ENCODE measurements at places on chromosomes 11 and 22.
A peak's percentile ranks its signal among the peaks of the same experiment; 100 is the strongest.

DNA sequence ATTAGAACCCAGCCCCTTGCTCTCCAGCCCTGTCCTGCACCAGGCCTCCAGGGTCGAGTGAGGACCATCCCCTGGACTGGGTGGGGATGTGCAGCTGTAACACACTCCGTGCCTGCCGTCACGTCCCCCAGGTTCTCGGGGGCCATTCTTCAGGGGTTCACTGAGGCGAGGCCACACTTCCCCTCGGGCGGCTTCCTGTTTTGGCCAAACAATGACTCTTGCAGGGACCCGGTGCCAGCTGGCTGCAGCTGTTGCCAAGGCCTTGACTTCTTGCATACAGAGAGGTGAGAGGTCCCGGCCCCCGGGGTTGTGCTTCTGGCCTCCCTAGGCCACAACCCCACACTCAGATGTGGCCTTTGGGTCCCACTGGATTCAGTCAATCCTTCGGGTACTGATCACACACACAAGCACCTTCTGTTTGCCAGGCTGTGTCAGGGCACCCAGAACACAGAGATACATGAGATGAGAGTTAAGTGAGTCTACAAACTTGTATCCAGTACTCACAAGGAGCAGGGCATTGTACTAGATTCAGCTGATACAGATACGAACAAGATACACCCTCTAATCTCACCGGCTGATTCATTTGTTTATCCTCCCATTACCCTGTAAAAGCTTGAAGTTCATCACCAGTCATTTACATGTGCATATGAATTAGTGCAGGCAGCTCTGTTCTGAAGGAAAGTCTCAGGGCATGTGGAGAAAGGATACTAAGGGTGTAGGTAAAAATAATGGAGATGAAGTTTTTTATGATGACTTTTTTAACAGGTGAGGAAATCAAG lies 32.9 kb downstream of the LRRC32 start:
- DNase-seq: no peak

GRCh38 chr11:113201054-113201818 lies 113.1 kb upstream of the TTC12 start:
- no peak for DNase-seq

DNA sequence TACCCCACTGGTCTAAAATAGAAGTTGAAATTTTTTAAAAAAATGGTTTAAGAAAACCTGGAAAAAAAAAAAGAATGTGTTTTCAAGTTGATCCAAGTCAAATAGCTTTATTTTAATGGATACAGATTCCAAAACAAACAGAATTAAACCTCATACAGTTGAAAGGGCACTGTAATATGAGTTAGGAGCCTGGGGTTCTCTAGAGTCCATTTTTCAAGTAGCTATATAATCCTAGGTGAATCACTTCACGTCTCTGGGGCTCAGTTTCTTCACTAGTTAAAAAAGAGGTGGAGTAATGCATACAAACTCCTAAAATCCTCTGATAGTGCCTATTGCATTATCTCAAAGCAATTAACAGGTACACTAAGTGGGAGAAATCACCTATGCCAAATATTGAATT lies 132.9 kb downstream of the BBOX1 start:
- no peak for DNase-seq

DNA sequence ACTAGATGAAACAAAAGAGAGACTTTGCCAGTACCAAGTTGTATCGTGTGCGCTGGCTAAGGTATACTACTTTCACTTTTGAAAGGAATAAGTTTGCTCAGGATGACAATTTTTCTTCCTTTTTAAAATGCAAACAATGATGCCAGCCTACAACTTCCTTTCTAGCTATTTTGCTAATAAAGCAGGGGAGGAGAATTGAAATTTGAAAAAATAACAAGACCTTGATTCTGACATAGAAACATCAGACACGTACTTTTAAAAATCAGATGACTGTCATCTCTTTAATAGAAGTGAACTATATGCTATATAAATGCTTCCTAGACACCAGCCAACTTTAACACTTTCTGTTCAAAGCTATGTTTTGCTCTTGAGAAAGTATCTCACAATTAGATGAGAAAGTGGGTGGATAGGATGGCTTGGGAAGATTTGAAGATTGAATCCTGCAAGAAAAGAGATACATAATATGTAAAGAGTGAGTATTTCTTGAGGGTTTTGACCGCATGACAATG lies 41.7 kb upstream of the BLID start:
- DNase-seq: no peak

- DNase-seq: no peak
These were observed 612.3 kb downstream of the INSC start for GRCh38 chr11:15726893-15727519.

- no peak for DNase-seq
These were observed 63.0 kb upstream of the IGLL5 start for GRCh38 chr22:22824340-22825212.

GRCh38 chr11:73137262-73137943 lies 4.7 kb downstream of the FCHSD2 start:
- DNase-seq: no peak

- peak; percentile 82 for DNase-seq
These were observed 3.7 kb upstream of the DPF2 start for GRCh38 chr11:65329944-65330403.

DNA sequence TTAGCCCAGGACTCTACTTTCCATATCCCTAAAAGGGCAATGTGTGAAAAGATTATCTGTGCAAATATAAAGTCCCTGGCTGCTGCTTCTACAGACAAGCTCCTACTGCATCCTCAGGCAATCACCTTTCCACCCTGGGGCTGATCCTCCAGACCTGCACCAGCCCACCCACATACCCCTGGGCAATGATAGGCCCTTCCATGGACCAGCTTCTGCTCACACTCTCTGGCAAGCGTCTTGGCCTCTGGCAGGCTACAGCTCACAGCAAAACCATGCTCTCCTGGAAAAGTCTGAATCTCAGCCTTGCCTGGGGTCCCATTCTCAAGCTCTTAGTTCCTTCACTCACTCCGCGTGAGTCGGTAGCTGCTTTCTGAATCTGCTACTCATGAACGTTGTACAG lies 69.5 kb downstream of the IGLL5 start:
- no peak for DNase-seq

DNA sequence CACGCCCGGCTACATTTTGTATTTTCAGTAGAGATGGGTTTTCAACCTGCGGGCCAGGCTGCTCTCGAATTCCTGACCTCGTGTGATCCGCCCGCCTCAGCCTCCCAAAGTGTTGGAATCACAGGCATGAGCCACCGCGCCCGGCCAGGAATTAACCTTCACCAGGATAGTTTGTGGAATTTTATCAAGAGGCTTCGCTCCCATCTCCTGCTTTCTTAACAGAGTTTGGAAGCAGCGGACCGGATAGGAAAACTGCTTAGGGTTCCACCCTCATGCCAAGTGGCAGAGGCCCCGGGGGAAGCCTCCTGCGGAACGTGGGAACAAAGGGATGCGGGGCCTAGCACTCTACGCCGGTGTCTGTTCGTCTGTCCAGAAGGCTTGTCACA lies 229.9 kb downstream of the ST3GAL4 start:
- no peak for DNase-seq

DNA sequence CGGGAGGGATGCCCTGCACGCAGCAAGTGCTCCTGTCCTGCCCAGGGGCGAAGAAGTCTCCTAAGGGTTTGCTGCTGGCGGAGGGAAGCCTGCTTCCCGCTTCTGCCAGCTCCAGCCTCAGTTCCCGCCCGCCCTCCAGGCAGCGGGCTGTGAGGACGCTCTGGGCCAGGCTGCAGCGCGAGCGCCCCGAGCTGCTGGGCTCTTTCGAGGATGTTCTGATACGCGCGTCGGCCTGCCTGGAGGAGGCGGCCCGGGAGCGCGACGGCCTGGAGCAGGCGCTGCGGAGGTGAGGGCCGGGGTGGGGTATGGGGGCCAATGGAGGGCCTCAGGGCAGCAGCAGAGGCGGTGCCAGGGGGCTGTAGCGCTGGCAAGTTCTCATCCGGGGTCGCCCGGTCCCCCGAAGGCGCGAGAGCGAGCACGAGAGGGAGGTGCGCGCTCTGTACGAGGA lies 2.2 kb downstream of the CRACR2B start:
- DNase-seq: no peak

DNA sequence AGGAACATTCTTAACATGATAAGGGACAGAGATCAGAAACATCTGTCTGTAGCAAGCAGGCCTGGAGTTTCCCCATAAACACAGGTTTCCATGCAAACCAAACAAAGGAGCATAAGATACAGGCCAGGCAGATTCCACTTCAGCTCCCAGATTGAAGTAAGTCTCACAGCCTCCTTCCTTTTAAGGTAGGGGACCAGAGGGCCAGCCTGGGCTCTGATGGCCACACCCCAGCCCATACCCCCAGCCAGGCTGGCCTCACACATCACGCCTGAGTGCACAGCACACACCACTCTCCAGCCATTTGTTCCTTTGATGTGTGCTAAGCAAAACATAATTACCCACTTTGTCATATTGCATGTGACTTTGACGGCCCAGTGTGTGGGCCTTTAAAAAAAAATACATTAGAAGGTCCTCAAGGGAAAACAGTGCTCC lies 518.7 kb downstream of the NTM start:
- no peak for DNase-seq

DNA sequence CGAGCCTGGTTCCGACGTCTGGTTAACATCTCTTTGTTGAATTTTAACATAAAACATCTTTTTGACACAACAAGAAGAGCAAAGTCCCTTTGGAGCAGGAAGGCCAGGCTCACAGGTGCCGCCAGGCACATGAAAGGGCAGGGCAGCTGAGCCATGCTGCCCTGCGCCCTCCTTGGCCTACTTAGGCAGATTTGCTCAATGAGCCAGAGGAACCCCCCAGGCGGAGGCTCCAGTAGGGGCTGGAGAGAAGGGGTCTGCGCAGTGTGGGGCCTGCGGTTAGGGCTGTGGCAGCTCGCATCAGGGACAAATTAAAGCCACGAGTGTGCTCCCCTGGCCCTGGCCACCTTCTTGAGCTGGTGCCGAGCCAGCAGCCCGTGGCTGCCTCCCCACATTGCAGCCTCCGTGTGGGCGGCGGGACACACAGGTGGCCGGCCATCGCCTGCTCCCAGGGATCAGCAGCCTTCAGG lies 9.9 kb upstream of the SLC22A12 start:
- no peak for DNase-seq

DNA sequence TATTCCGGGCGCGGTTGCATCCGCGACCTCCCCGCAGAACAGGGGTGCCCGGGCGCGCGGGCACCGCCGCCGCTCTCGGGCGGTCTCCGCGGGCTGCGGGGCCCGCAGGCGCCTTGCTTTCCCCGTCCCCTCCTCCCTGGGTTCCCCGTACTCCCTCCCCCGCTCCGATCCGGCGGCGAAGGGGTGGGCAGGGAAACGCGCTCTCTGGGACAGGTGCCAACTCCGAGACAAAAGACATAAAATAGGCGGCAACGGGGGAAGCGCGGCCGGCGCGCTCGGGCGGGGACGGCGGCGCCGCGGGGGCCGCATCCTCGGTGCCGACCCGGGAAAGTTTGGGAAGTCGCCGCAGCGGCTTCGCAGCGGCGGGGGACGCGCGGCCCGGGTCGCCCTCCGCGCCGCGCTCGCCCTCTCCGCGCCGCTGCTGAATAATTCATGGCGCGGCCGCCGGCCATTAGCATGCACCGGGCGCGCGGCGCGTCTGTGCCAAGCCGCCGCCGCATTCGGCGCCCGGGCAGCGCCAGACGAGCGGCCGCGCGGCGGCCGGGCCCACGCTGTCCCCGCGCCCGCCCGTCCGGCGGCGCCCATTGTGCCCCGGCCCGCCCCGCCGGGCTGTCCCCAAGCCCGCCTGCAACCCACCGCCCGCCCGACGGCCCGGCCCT lies 78.7 kb upstream of the PPARA start:
- peak; percentile 54 for DNase-seq

- no peak for DNase-seq
These were observed 13.6 kb downstream of the NEFH start for GRCh38 chr22:29493636-29494035.

- no peak for DNase-seq
These were observed 103.8 kb downstream of the GRIA4 start for GRCh38 chr11:105713696-105714095.

- DNase-seq: no peak
These were observed 129.7 kb upstream of the LDLRAD3 start for GRCh38 chr11:35814081-35814695.

DNA sequence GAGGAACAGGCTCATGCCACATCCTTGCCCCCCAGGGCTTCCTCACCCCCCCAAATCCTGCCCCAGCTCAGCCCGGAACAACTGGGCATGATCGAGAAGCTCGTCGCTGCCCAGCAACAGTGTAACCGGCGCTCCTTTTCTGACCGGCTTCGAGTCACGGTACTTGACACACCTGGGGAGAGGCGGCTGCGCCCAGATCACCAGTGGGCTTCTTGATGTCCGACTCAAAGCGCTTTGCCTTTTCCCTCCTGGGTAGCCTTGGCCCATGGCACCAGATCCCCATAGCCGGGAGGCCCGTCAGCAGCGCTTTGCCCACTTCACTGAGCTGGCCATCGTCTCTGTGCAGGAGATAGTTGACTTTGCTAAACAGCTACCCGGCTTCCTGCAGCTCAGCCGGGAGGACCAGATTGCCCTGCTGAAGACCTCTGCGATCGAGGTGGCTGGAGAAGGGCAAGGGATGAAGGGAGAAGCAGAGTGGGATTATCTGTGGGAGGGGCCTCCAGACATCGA lies 3.5 kb downstream of the NR1H3 start:
- no peak for DNase-seq

DNA sequence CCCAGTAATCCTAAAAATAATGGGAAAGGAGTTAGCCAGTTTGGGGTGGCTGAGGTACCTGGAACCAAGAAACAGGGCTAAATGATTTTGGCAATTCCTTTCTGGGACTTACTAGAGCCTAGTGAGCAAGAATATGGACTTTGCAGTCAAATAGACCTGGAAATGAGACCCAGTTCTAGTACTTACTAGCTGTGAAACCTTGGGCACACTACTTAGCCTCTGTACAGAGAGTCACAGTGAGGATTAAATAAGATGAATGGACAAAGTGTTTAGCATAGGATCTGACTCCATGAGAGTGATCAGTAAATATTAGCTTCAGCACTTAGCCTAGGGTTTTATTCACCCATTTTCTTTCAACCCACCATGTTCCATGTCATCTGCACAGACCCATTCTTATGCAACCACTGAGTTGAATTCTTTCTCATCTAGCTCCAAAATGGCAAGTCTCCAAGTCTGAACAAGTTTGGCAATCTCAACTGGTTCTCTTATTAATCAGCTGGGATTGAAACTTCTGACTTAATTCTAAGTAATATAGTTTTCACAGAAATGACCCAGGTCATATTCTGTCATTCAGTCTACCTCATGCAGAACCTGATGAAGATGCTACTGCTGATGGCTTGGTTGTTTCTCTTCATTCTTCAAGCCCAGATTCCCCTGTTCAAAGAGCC lies 15.0 kb upstream of the SORL1 start:
- no peak for DNase-seq

GRCh38 chr11:47270331-47271271 lies 668 bp downstream of the MADD start:
- peak; percentile 27 for DNase-seq

DNA sequence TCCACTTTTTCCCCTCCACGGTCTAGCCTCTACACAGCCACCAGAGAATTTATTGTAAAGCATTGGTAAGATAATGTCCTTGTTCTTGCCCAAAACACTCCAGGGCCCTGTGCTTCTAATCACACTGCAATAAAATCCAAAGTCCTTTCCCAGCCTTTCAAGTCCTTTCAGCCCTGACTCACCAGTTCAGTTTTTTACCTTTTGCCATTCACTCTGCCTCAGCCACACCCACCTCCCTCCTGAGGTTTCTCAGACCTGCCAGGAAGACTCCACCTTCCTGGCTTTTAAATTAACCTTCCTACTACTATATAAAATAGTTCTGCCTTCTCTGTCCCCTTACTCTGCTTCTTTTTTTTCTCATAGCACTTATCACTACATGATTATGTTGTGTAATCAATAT lies 91.0 kb upstream of the ARHGAP32 start:
- DNase-seq: no peak

GRCh38 chr22:24563246-24563645 lies 7.4 kb downstream of the SNRPD3 start:
- no peak for DNase-seq
